ENCODE measurements at places on chromosomes 16 and 17.

- no peak for DNase-seq
- H3K4me1 ChIP-seq: peaks cover 20% of the 10 kb centered on the region
- peaks cover 12% of the 10 kb centered on the region for H3K36me3 ChIP-seq
- H3K27me3 ChIP-seq: no peaks in the 10 kb centered on the region
- H3K4me3 ChIP-seq: peak overlapping the region; percentile 91
Observed at GRCh38 chr17:16439811-16440351, 24.5 kb downstream of the TRPV2 start.

DNA sequence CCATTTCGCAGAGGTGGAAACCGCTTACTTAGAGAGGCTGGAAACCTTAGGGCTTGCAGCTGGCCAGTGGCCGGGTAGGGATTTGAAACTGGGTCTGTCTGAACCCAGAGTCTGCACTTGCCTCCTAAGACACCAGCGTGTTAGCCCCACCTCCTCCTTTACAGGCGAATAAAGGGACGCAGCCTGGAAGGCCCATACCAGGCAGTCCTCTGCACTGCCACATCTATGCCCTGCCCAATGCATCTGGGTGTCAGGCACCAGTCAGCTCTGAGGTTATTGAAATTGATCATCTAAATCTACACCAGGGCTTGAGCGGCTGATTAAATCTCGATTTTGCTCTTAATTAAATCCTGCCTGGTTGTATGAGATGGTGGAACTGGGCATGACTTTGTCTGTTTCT, 19.9 kb upstream of the NAGS start:
- H3K36me3 ChIP-seq: no peaks in the 10 kb centered on the region
- peaks cover 6% of the 10 kb centered on the region for H3K4me1 ChIP-seq
- no peak overlapping the region for H3K27ac ChIP-seq
- H3K27me3 ChIP-seq: peaks cover 18% of the 10 kb centered on the region
- H3K4me3 ChIP-seq: peak overlapping the region; percentile 65

GRCh38 chr17:83096401-83097224, 17.2 kb downstream of the METRNL start:
- H3K27ac ChIP-seq: no peak overlapping the region
- H3K4me3 ChIP-seq: no peak overlapping the region
- H3K4me1 ChIP-seq: peaks cover 68% of the 10 kb centered on the region
- no peaks in the 10 kb centered on the region for H3K27me3 ChIP-seq
- H3K36me3 ChIP-seq: peaks cover 39% of the 10 kb centered on the region

DNA sequence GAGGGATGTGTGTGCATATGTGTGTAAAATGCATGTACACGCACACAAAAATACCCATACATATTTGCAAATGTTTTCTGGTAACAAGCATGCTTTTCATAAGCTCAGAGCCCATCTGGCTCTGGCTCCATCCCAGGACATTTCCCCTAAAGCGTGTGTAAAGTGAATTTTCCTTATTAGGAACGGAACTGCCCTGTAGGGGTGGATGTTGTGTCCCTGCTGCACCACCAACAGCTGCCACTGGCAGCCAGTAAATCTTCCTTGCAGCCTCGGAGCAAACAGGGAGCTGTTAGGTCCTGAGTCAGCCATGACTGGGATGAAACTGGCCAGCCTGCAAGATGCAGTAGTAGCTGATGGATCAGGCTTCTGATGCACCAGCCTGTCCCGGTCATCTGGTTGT, 393.5 kb downstream of the UTP18 start:
- no peaks in the 10 kb centered on the region for H3K4me1 ChIP-seq
- H3K36me3 ChIP-seq: no peaks in the 10 kb centered on the region
- no peak overlapping the region for H3K4me3 ChIP-seq
- no peak overlapping the region for H3K27ac ChIP-seq
- H3K27me3 ChIP-seq: no peaks in the 10 kb centered on the region
- DNase-seq: no peak

GRCh38 chr17:20009052-20009301, 182 bp upstream of the SPECC1 start:
- DNase-seq: no peak
- no peaks in the 10 kb centered on the region for H3K27me3 ChIP-seq
- H3K36me3 ChIP-seq: no peaks in the 10 kb centered on the region
- peak overlapping the region; percentile 71 for H3K27ac ChIP-seq
- peak overlapping the region; percentile 80 for H3K4me3 ChIP-seq

GRCh38 chr16:175011-175949, 1.2 kb upstream of the HBA1 start:
- peaks cover 3% of the 10 kb centered on the region for H3K4me1 ChIP-seq
- no peaks in the 10 kb centered on the region for H3K36me3 ChIP-seq
- H3K27ac ChIP-seq: no peak overlapping the region
- peaks cover 27% of the 10 kb centered on the region for H3K27me3 ChIP-seq
- H3K4me3 ChIP-seq: no peak overlapping the region

DNA sequence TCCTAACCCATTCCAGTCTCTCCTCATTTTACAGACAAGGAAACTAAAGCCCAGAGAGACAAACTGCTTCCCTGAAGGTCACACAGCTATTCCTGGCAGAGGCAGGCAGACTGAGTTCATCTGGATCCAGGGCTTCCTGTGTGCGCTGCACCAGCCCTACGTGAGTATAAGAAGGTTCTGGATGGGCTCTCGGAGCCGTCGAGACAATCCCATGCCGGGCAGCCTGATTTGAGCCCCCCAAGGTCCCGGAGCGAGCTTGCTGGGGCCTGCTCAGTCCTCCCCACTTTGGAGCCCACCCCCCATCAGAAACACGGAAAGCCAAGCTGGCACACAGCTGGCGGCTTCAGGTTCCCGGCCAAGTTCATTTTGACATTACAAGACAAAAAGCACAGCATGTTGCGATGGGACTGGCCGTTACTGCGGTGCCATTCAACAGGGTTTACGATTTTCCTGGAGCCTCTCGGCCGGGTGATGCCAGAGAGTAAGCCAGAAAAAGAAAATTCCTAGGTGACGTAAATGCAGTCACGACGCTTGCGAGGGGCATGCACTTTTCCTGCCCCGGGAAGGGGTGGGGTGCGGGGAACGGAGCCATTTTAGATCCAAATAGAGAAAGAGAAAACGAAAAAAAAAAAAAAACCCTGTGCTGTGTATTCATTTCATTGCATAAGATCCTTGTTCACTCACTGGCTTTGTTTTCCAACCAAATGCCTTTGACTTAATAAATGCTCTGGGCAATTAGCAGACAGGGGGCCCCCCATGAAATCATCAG, 167.1 kb upstream of the FOXF1 start:
- H3K36me3 ChIP-seq: no peaks in the 10 kb centered on the region
- peak overlapping the region; percentile 62 for H3K27ac ChIP-seq
- DNase-seq: peak; percentile 36
- H3K27me3 ChIP-seq: no peaks in the 10 kb centered on the region
- H3K4me3 ChIP-seq: peak overlapping the region; percentile 57
- peaks cover 8% of the 10 kb centered on the region for H3K4me1 ChIP-seq

- peak overlapping the region; percentile 50 for H3K27ac ChIP-seq
- no peaks in the 10 kb centered on the region for H3K27me3 ChIP-seq
- H3K4me1 ChIP-seq: peaks cover 45% of the 10 kb centered on the region
- DNase-seq: peak; percentile 70
Observed at GRCh38 chr17:50661795-50662391, 27.2 kb downstream of the ABCC3 start.

DNA sequence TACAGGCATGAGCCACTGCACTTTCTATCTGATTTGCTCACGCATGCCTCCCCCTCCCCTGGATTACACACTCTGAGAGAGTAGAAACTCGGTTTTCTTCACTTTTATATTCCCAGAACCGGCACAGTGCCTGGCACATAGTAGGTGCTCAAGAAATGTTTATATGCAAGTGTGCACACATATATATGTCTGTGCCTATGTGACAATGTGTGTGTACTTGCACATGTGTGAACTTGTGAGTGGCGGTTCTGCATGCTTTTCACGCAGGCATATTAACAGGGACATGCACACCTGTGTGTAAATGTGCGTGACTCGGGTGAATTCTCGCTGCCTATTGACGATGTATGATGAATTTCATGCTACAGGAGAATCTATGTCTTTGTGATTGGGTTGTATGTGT, 22.1 kb upstream of the IL21R start:
- no peaks in the 10 kb centered on the region for H3K27me3 ChIP-seq
- H3K36me3 ChIP-seq: no peaks in the 10 kb centered on the region
- peaks cover 4% of the 10 kb centered on the region for H3K4me1 ChIP-seq
- DNase-seq: no peak

DNA sequence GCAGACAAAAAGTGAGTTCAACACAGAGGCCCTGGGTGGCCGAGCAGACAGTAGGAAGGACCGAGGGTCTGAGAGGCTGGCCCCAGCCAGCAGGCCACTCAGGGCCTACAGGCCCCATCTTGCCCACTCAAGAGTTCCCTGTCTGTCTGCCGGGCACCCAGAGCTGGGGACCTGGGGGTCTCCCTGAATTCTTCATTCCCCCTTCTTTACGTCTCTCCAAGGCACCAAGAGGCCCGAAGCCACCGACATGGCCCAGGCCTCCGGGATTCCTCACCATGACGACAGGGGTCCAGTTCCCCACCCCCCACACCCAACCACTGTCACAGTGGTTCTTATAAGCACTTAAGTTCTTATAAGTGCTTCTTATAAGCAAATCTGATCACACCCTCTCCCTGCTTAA, 49.2 kb downstream of the NOS2 start:
- no peak overlapping the region for H3K27ac ChIP-seq
- no peaks in the 10 kb centered on the region for H3K27me3 ChIP-seq
- DNase-seq: no peak
- H3K4me1 ChIP-seq: no peaks in the 10 kb centered on the region

- H3K4me1 ChIP-seq: peaks cover 8% of the 10 kb centered on the region
- no peak overlapping the region for H3K27ac ChIP-seq
- no peak overlapping the region for H3K4me3 ChIP-seq
- no peaks in the 10 kb centered on the region for H3K27me3 ChIP-seq
Observed at GRCh38 chr16:30551781-30552180, 6.4 kb downstream of the ZNF764 start.

- no peaks in the 10 kb centered on the region for H3K36me3 ChIP-seq
- H3K4me3 ChIP-seq: no peak overlapping the region
- no peaks in the 10 kb centered on the region for H3K27me3 ChIP-seq
- H3K4me1 ChIP-seq: no peaks in the 10 kb centered on the region
- no peak overlapping the region for H3K27ac ChIP-seq
Observed at GRCh38 chr17:43224146-43224705, 4.2 kb downstream of the CCDC200 start.

DNA sequence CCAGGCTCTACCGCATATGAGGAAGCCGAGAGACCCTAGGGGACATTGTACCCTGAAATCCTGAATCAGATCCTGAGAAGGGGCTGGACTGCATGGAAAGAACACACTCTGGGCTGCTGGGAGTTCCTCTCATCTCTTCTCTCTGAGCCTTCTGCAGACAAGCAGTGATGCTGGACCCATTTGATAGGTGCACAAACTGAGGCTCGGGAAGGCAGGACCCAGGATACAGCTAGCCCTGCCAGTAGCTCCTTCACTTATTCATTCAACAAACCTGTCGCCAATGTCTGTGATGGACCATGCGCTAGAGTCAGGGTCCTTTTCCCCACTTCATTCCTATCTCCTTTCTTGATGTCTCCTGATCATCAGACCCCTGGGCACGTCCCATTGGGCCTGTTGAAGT, 1.9 kb downstream of the SBK1 start:
- no peak overlapping the region for H3K4me3 ChIP-seq
- no peaks in the 10 kb centered on the region for H3K36me3 ChIP-seq
- no peaks in the 10 kb centered on the region for H3K27me3 ChIP-seq
- no peak overlapping the region for H3K27ac ChIP-seq
- peaks cover 10% of the 10 kb centered on the region for H3K4me1 ChIP-seq

DNA sequence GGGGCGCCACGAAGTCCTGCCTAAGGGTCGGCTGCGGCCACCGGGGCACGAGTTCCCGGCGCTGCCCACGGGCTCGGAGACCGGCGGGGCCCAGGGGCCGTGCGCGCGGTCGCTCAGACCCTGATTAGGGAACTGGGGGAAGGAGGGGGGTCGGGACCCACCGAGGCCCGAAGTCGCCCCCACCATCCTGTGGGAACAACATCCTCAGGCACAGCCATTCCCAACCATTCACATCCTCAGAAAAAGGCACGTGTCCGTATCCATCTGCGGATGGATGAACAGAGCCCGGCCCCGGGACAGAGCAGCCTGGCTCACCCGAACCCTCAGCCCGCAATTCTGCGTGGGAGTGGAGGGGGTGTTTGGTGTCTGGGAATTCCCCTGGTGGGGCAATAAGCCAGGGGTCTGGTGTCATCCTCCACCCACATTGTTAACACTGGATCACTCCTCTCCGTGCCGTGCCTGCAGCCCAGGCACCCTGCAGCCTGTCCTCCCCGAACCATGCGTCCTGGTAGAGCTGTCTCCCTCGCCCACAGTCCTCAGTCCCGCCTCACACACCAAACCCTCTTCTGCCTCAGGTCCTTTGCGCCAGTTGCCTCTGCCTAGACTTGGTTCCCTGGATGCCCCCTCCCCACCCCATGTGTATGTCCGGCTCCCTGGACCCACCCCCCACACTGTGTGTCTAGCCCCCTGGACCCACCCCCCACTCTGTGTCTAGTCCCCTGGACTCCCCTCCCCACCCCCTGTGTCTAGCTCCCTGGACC, 789 bp upstream of the CCDC57 start:
- H3K27ac ChIP-seq: peak overlapping the region; percentile 72
- no peaks in the 10 kb centered on the region for H3K36me3 ChIP-seq
- H3K27me3 ChIP-seq: no peaks in the 10 kb centered on the region
- peak overlapping the region; percentile 81 for H3K4me3 ChIP-seq
- no peak for DNase-seq
- peaks cover 45% of the 10 kb centered on the region for H3K4me1 ChIP-seq

- no peak overlapping the region for H3K4me3 ChIP-seq
- H3K27me3 ChIP-seq: no peaks in the 10 kb centered on the region
- no peaks in the 10 kb centered on the region for H3K36me3 ChIP-seq
- no peak for DNase-seq
- H3K27ac ChIP-seq: no peak overlapping the region
- H3K4me1 ChIP-seq: no peaks in the 10 kb centered on the region
Observed at GRCh38 chr17:3276126-3276525, 22.0 kb downstream of the OR3A1 start.

GRCh38 chr16:84166796-84167695, 19.8 kb downstream of the TAF1C start:
- no peak overlapping the region for H3K27ac ChIP-seq
- no peaks in the 10 kb centered on the region for H3K27me3 ChIP-seq

GRCh38 chr16:47366228-47366627, 94.6 kb downstream of the ITFG1 start:
- H3K4me1 ChIP-seq: no peaks in the 10 kb centered on the region
- H3K27ac ChIP-seq: no peak overlapping the region
- no peak for DNase-seq
- no peaks in the 10 kb centered on the region for H3K36me3 ChIP-seq
- H3K4me3 ChIP-seq: no peak overlapping the region

- H3K27me3 ChIP-seq: no peaks in the 10 kb centered on the region
- peak overlapping the region; percentile 1 for H3K27ac ChIP-seq
- peaks cover 19% of the 10 kb centered on the region for H3K4me1 ChIP-seq
- no peak for DNase-seq
- peak overlapping the region; percentile 31 for H3K4me3 ChIP-seq
Observed at GRCh38 chr17:37301288-37301687, 74.5 kb upstream of the C17orf78 start.

GRCh38 chr17:66535611-66536010, 233.2 kb downstream of the PRKCA start:
- no peak for DNase-seq
- H3K27ac ChIP-seq: no peak overlapping the region
- peaks cover 3% of the 10 kb centered on the region for H3K4me1 ChIP-seq
- H3K36me3 ChIP-seq: no peaks in the 10 kb centered on the region

- DNase-seq: no peak
- peaks cover 16% of the 10 kb centered on the region for H3K4me1 ChIP-seq
- H3K27me3 ChIP-seq: no peaks in the 10 kb centered on the region
- peak overlapping the region; percentile 96 for H3K4me3 ChIP-seq
Observed at GRCh38 chr17:80036715-80037477, 454 bp downstream of the CCDC40 start.

All from thoracic aorta (tissue), 2 donors.